Cerebellar nuclear complex (tissue), 1 donor: ENCODE measurements at places on chromosomes 2 and 18.

DNA sequence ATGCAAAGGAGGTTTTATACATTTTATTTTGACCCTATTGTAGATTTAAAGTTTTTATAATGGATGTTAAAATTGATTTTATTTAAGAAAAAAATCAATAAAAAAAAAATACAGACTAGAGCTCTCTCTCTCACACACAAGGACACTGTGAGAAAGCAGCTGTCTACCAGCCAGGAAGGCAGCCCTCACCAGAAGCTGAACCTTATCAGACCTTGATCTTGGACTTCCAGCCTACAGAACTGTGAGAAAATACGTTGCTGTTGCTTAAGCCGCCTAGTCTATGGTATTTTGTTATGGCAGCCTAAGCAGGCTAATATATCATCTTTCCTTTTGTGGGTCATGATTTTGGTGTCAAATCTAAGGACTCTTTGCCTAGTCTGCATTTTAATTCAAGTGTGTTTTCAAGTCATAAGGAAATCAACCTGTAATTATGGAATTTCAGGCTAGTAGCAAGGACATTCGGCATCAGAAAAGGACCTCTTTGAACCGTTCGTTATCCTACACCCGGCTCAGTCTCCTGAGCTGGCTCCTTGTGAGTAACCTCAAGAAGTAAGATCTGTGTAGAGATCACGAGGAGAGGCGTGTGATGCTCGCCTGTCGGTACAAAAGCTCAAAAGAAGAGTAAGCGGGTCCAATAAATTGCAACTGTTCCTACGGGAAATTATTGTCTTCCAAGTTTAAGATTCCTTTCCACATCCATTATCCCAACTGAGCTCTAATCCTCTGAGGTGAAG, 98.2 kb downstream of the PDCL3 start:
- DNase-seq: no peak

DNA sequence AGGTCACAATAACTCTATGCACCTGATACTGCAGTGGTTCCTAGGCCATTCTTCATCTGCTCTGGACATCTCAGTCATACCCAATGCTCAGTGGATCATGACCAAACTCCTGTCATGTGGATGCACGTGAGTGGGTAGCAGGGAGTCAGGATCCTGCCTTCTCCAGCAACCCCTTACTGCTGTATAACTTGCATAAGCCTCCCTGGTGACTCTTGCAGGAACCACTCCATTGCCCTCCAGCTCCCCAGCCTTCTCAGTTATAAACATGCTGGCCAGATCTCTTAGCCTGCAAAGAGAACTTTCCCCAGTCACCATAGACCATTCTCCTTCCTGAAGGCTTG, 98.6 kb upstream of the ZNF397 start:
- DNase-seq: no peak

GRCh38 chr2:230525682-230526081, 109.7 kb downstream of the SP100 start:
- DNase-seq: no peak

DNA sequence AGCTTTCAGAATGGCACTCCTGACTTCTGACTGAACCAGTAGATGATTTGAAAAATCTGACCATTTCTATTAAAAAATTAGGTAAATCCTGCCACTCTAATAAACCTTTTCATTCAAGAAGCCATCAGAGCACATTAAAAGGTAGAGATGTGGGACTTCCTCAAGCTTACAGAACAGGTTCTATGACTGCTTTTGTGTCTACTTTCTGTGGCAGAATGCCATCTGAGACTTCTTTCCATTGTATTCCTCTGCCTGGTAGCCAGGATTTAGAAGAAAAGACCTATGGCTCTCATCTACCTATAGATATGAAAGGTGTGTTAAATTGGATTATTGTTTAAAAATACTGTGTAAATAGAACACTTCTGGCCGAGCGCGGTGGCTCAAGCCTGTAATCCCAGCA, 99.9 kb upstream of the NABP1 start:
- no peak for DNase-seq

GRCh38 chr2:55038428-55038827, 11.8 kb downstream of the RTN4 start:
- DNase-seq: no peak

DNA sequence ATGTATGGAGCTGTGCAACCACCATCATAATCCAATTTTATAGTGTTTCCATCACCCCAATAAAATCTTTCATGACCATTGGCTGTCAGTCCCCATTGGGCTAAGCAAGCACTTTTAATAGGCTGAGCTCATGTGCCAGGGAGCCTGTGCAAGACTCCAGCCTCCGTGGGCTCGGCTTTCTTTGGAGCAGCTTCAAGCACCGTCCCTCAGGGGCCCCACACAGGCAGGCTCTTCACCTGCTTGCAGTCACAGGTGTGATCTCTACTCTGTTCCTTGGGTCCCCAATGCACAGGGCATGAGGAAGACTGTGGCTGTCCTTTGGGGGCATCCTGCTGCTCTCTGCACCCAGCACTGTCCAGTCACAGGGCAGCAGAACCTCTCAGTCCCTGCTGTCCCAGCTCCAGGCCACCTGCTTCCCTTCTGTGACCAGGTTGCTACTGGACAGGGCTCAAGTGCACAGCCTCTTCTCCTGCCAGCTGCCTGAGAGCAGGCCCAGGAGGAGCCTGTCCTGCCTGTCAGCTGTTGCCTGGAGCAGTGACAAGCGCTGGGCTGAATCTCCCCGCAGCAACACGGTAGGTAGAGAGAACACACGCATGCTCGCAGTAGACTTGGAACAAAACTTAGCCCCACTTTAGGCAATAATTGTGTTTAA, 40.7 kb upstream of the TMEM131 start:
- DNase-seq: peak; percentile 50

DNA sequence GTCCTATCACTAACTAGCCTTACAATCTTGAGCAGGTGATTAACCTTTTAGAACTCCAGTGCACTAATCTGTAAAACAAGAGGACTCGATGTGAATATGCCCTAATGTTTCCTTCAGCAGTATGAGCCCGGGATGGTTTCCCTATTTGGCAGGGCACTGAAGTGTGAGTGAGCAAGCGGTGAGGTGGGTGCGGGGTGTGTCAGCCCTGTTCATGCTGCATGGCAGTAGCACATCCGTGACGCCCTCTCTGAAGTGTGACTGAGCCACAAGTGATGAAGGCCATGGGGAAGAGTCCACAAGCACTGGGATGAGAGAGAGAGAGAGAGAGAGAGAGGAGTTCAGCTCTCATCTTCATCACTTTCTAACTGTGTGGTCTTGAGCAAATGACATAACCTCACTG, 168.7 kb downstream of the SETBP1 start:
- DNase-seq: no peak

GRCh38 chr2:48362515-48362914, 167.4 kb upstream of the STON1 start:
- DNase-seq: no peak

DNA sequence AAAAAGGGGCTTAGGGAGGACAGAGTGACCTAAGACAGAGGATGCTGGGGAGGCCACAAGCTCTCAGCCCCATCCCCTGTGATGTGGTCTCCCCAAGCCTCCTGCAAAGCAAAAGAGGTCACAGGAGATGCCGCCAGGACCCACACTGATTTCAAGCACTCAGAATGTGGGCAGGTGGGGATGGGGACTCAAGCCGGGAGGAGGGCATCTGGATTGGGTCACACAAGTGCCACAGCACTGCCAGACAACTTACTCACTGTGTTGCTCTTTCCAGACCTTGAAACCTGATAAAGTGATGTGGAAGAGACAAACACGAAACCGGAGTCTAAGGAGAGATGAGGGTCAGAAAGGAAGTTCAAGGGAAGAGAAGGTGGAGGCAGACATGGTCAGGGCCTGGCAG, 95.7 kb downstream of the TTC32 start:
- no peak for DNase-seq

DNA sequence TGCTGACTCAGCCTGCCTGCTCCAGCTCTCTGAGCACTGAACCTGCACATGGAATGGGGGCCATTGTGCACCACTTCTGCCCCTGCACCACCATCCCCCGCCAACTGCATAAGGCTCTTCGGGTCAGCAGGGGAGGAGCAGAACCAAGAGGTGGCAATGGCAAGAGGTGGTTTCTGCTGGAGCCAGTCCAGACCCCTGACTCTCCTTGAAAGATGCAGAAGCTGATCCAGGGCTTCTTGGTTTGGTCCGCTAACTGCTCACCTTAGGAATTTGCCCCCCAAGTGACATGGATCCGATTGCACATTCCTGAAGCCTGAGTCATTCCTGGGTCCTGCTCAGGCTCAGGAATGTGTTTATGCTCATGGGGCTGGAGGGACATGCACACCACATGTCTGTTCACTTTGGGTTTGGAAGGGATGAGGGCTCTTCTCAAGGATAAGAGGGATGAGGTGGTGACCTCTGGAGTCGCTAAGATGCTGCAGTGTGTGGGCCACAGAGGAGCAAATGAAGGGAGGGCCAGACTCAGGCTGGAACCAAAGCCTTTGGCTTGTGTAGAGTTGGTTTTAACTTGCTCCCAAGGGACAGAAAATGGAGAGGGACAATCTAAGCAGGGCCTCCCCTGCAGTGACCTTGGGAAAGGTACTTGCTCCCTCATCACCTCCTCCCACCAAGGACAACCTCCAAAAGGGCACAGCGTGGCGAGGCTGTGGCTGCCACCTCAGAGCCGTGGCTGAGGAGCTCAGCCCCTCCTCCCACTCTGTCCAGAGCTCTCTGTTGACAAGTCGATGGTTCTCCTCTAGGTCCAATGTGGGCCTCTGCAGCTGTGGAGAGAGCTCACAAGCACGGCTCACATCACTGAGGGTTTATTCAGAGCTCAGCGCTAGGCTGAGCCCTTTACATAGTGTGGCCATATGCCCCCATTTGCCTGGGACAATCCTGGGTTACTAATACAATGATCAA, 66.2 kb downstream of the HS1BP3 start:
- DNase-seq: no peak

DNA sequence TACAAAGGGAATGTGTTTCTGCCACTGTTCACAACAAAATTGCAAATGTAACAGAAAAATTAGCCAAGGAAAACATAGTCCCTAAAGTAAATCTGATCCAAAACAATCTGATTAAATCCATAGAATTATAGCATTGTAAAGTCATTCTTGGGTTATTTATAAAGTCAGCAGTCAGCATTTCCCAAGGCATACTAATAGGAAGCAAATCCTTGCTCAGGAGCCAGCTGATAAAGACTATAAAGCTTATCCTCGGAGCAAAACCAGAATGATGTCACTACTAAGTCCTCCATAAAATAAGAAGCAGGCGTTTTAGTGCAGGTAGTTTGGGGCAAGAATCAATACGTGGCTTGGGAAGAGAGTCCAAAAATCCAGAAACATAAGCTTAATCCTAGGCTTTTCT, 67.3 kb upstream of the CSRNP3 start:
- DNase-seq: no peak

GRCh38 chr2:140589273-140589672, 1541.5 kb downstream of the LRP1B start:
- DNase-seq: no peak

DNA sequence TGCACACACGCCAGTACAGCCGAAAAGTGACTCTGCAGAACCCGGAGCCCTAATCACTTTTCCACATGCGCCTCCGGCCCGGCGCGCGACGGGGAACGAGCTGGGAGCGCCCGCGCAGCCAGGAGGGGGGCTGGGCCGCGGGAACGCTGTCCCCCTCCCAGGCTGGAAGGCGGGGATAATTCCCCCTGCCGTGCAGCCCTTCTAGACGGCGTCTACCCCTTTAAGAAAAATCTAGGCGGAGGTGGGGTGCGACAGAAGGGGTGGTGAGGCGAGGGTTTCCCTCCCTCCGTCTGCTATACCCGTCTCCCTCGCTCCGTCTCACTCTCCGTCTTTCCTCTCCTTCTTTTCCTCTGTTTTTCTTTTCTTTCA, 2.4 kb downstream of the CYP26B1 start:
- peak; percentile 38 for DNase-seq

GRCh38 chr2:223979730-223980396, 22.6 kb downstream of the MRPL44 start:
- no peak for DNase-seq

DNA sequence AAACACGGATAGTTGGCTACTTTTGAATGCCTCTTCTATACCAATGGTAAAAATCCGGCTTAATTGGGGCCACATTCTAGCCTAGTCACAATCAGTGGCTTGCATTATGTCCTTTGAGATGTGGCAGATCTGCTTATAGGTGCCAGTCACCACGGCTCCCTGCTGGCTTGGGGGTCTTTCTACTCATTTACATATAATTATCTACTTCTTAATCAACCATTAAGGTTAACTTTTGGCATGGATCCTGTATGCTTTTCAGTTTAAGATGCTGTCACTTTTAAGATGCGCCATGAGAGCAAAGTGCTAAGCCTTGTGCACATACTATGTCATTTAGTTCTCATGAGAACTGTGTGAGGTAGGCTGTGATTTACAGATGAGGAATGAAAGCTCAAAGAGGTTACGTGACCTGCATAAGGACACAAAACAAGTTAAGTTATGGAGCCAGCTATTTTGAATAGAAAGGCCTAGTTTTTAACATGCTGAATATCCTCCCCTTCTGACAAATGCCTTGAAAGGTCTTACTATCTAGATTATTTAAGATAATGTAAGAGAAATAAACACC, 4.1 kb downstream of the NEDD4L start:
- no peak for DNase-seq

- DNase-seq: no peak
Measured at GRCh38 chr2:42659609-42660008, 91.2 kb downstream of the MTA3 start.

GRCh38 chr2:53670331-53670730, 97.3 kb upstream of the CHAC2 start:
- DNase-seq: no peak
